WERI-Rb-1 (cell line): ENCODE measurements at places on chromosomes 1 and 21.

GRCh38 chr1:160108888-160109662 is 6.5 kb upstream of the ATP1A2 start:
- peak; percentile 64 for DNase-seq

DNA sequence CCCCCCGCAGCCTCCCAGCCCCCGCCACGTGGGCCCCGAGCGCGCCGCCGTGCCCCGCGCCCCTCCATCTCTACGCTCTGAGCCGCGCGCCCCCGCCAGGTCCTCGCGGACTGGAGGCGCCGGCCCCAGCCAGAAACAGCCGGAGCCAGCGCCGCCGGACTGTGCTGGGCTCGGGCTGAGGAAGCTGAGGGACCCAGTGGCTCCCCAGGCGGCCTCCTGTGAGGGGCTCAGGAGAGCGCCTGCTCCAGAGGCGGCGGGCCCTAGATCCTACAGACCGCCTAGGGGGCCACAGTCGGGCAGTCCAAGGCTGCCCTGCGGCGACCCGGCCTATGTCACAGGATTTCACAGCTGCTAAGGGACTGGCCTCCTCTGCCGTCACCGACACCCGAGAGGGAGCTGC is 82.1 kb downstream of the NENF start:
- no peak for DNase-seq

- DNase-seq, result no peak
Observed at GRCh38 chr1:12666141-12666735, 22.4 kb downstream of the AADACL4 start.

GRCh38 chr1:172653015-172653709 is 5.7 kb upstream of the FASLG start:
- no peak for DNase-seq

DNA sequence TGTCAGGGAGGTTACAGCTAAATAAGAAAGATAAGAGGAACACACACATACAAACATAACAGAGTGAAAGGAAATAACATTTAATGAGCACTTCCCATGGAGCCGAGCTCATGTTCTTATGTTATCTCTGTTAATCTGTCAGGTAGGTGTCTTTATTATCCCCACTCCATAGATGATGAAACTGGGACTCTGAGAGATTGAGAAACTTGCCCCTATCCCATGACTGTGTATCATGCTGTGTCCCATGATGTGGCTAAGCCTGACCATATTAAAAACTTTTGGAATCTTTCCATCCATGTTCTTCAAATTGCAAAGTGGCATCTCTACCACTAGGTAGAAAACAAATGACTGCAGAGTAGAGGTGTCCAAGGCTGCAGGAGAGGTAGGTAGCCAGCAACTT is 285.2 kb upstream of the SGIP1 start:
- DNase-seq, result no peak

GRCh38 chr1:192907545-192908243 is 98.9 kb downstream of the RGS2 start:
- no peak for DNase-seq

DNA sequence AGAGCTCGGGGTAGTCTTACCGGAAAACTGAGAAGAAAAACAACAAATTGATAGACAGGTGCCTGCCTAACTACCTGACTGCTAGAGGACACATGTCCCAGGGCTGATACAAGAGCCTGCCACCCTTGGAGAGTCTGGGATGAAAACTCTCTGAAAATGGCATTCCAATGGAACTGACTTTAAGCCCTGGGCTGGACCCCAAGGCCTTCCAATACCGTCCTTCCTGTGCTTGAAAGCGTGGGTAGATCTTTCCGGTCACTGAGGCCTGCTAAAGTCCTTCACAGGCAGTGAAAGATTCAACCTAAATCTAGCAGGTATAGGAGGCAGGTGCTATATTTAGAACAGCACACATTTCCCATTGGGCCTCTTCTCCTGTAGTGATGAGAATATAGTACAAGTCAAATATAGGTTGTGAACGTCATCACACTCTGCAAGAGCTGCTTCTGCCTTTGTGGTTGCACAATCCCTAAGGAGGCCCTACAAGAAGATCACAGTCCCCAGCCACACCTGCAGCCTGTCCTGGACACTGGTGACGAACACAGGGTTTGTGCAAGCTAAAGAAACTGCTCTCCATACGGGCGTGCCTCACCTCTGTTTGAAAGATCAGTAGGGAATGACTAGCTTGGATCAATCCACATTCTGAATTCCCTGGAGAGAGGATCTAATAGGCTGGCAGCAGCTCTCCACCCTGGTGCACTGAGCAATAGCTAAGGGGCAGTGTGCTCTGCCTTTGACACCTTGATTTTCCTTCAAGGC is 876 bp upstream of the CHML start:
- DNase-seq, result no peak

DNA sequence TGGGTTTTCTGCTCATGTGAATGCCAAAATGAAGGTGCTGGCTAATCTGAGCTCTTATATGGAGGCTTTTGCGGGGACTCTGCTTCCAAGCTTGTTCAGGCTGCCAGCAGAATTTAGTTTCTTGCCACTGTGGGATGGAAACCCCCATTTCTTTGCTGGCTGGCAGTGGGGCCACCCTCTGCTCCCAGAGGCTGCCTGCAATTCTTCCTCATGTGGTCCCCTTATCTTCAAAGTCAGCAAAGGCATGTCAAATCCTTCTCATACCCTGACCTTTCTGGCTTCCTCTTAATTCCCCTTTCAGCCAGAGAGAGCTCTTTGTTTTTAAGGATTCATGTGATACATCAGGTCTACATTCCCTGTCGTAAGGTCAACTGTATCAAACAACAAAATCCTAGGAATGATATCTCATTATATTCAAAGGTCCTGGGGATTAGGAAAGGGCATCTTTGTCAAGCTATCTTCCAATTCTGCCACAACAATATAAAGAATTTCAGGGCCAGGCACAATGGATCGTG is 5.2 kb upstream of the GPR161 start:
- no peak for DNase-seq

- DNase-seq, result no peak
Observed at GRCh38 chr1:88063605-88064004, 620.5 kb upstream of the PKN2 start.
